ENCODE measurements at places on chromosomes 13 and 19.

DNA sequence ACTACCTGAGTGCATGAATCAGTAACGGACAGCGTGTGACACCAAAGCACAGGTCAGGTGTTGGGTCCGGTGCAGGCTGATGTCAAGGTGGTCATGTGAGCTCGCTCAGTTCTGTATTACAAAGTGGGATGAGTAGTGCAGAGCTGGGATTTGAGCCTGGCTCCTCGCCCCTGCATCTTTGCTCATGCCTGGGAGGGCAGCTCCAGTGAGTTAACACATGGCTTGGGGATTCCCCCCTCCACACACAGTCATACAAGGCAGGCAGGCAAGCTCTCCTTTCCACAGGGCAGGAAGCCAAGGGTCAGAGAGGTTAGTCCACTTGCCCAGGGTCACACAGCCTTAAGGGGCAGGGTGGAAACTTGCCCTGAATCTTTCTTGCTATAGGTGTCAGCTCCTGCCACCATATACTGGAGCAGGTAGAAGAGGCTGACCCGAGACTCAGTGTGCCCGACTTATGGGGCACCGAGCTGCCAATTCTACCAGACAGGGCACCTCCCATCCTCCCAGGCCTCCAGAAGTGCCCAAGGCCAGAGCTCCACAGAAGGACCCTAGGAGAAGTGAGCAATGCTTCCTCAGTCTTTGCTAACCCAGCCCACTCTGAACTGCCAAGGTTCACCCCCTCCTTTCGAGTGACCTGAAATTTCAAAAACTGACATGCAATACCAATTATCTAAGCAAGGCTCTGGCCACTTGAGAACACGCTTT lies 35.4 kb downstream of the ZNF787 start:
- DNase-seq = no peak

- DNase-seq = no peak
These were observed 17.8 kb upstream of the ZNF730 start for GRCh38 chr19:23098988-23099387.

- DNase-seq = no peak
These were observed 294.6 kb upstream of the MIR17HG start for GRCh38 chr13:91052876-91053275.

- no peak for DNase-seq
These were observed 30.2 kb downstream of the COG6 start for GRCh38 chr13:39685652-39686051.

DNA sequence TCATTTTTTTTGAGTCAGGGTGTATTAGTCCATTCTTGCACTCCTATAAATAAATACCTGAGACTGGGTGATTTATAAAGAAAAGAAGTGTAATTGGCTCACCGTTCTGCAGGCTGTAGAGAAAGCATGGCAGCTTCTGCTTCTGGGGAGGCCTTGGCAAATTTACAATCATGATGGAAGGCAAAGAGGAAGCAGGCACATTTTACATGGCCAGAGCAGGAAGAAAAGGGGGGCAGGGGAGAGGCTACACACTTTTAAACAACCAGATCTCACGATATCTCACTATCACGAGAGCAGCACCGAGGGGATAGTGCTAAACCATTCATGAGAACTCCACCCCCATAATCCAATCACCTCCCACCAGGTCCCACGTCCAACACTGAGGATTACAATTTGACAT lies 44.5 kb upstream of the MIR17HG start:
- no peak for DNase-seq

GRCh38 chr13:78437781-78438180 lies 165.6 kb downstream of the POU4F1 start:
- DNase-seq = no peak

GRCh38 chr13:40618581-40619478 lies 47.6 kb downstream of the FOXO1 start:
- no peak for DNase-seq

GRCh38 chr19:728011-728410 lies 19.3 kb downstream of the PALM start:
- DNase-seq = no peak

DNA sequence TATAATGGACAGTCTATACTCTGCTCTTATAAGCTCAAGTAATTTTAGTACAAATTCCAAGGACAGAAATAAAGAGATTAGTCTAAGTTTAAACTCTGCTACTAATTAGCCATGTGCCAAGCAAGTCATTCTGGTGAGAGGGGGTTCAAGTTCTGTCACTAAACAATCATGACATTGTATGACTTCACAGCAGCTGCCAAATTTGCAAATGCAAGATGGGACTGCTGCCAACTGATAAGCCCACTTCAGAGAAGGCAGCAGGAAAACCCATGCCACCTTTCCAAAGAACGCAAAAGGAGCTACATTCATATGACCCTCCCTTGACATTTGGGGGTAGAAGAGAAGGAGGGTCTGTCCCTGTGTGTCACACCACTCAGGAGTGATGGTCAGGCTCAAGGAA lies 60.7 kb upstream of the RFXAP start:
- DNase-seq = no peak

GRCh38 chr19:17737690-17738153 lies 13.6 kb upstream of the FCHO1 start:
- DNase-seq = no peak

DNA sequence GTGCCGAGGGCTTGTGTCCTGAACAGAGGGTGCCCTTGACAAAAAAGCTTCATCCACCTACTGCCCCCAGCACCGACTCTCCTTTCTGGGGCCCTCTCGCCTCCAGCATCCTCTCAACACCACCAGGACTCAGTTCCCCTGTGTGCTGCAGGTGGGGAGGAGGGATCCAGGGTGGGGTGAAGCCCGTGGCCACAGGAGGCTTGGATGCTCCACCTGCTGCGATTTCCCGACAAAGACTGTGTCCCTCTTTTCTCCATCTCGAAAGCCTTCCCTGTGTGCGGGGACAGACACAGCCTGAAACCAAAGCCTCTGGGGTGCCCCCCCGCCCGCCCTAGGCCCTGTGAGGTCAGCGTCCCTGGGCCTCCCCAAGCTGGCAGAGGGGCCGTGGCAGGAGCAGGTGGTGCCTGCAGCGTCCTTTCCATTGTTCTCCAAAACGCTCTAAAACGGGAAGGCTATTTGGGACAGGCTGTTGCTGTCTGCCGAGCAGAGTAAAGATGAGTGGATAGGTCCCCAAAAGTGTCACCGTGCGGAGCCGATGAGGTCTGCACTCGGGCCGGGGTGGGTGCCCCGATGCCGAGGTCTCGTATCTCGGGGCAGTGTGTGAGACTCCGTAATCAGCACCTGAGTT lies 185.7 kb downstream of the PTPRS start:
- no peak for DNase-seq

- DNase-seq = no peak
These were observed 2.6 kb upstream of the EBPL start for GRCh38 chr13:49693877-49694276.

GRCh38 chr19:45668342-45668871 lies 386 bp downstream of the GIPR start:
- no peak for DNase-seq

DNA sequence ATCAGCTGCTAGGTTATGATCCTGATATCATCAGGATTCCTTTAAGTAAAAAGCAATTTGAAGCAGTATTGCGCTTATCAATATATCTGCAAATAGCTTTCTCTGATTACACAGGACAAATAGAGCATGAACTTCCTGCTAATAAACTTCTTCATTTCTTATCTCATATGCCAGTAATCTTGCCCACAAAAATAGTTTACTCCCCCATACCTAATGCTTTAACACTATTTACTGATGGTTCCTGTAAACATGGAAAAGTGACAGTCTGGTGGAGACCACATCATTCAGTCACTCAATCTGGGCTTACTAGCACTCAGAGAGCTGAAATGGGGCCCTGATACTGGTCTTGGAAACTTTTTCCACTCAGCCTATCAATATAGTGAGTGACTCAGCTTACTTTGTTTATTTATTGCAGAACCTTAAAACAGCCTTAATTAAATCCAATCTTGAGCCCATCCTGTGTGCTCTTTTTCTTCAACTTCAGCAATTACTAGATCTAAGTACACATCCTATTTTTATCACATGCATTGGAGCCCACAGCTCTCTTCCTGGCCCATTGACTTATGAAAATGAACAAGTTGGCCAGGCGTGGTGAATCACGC lies 1464.3 kb downstream of the UQCRFS1 start:
- DNase-seq = no peak

DNA sequence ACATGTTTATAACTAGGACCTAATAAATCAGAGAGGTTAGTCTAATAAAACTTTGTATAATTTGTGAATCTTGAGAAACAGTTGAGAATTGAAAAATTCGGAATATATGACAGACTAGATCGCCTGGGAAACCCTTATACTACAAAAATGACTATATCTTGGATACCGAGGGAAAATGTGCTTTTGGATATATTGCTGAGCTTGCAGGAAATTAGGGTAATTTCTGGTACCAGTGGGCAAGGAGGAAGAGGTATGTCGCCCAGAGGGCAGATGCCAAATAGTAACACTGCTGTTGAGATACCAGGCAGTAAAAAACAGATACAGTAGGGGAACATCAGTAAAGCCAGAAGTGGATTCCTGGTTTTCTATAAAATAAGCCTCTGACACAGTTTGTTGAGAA lies 17.3 kb downstream of the MPHOSPH8 start:
- no peak for DNase-seq

DNA sequence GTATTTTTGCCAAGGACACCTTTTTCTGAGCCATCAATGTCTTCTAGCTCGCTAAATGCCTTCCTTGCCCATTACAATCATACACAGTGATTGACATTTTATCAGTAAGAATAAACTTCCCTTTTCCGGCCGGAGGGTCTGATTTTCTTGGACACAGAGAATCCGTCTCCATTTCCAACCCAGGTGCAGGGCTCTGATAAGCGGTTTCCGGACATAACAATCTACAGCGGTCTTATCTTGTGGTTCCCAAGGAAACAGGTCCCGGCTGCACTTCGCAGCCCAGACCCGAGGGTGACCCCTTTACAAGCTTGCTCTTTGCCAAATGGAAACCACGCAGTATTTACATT lies 5.1 kb upstream of the ZNF77 start:
- no peak for DNase-seq

GRCh38 chr19:10692673-10693264 lies 8.5 kb upstream of the QTRT1 start:
- no peak for DNase-seq

DNA sequence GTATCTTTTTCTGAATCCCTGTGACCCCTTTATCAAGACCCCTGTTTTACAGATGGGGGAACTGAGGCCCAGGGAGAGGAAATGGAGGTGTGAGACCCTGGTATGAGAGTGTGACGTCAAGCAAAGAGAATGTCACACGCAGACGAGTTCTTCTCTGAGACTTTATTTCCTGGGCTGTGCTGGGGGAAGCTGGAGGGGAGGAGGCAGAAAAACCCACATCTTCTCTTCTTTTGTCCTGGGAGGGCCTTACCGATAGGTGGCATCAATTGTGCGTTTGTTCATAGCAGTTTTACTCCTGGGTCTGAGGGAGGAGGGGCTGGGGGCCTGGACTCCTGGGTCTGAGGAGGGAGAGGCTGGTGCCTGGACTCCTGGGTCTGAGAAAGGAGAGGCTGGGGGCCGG lies 4.9 kb upstream of the KLK15 start:
- DNase-seq = no peak

GRCh38 chr13:93539914-93540313 lies 313.3 kb downstream of the GPC6 start:
- DNase-seq = no peak

GRCh38 chr19:17220207-17220758 lies 5.1 kb downstream of the USE1 start:
- DNase-seq = no peak

- DNase-seq = no peak
These were observed 108.0 kb downstream of the TBC1D4 start for GRCh38 chr13:75373988-75374387.

GRCh38 chr13:60716313-60716712 lies 319.3 kb downstream of the TDRD3 start:
- DNase-seq = no peak

DNA sequence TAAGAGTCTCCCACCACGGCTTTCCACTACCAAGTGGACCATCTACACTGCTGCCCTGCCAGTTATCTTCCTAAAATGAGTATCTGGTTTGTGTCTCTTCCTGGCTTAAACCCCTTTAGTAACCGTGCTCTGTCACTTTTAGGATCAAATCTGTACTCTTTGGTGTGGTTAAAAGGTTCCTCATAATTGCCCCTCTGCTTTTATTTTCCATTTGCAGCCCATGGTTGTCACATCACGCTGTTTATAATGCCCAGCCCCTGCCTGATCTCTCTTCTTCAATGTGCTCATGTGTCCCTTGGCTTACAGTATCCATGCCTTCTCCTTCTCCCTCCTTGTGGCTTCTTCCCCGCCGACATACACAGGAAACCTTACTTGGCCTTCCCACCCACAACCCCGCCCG lies 100.1 kb downstream of the DGKH start:
- no peak for DNase-seq

DNA sequence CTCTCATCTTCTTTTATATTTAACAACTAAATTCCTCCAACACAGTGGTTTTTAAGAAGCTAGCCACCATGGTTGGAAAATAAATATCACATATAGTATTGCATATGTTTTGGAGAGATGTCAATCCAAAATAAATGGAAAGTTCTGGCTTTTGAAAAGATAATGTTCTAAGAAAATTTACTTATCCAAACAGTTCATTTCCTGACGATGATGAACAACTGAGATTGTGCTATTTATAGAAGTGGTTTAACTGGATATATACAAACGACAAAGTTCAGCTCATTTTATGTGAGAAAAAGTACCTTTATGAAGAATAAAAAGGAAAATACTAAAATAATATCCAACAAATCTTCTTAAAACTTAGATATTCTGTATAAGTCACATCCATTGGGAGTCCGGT lies 174.7 kb downstream of the MZT1 start:
- no peak for DNase-seq

- no peak for DNase-seq
These were observed 87.6 kb upstream of the SLC15A1 start for GRCh38 chr13:98839856-98840769.
